EL (cell line): ENCODE measurements at places on chromosomes 3 and 15.

GRCh38 chr3:134236505-134237170 is 14.0 kb downstream of the RYK start:
- DNase-seq, result no peak

- DNase-seq, result no peak
These were observed 23.9 kb downstream of the EIF1B start for GRCh38 chr3:40333416-40333815.

- DNase-seq, result peak; percentile 26
These were observed 73.7 kb upstream of the SLCO2A1 start for GRCh38 chr3:134103470-134103869.

GRCh38 chr3:106256249-106256957 is 387.6 kb upstream of the CBLB start:
- no peak for DNase-seq

DNA sequence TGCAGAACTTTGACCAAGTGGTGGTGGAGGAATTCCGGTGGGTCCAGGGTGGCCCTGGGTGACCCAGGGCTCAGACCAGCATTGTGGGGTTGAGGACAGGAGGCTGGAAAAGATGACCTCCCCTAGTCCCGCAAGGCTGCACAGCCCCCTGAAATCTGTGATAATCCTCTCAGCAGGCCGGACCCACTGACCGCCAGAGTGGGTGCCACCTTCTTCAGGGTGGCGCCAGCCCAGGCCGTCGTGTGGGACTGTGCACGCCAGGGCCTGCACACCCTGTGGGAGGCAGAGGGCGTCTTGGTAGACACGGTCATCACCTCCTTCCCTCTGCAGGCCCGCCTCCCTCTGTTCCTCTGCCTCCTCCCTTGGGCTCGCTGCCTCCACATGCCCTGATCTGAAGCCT is 137.7 kb downstream of the TBC1D2B start:
- DNase-seq, result no peak

DNA sequence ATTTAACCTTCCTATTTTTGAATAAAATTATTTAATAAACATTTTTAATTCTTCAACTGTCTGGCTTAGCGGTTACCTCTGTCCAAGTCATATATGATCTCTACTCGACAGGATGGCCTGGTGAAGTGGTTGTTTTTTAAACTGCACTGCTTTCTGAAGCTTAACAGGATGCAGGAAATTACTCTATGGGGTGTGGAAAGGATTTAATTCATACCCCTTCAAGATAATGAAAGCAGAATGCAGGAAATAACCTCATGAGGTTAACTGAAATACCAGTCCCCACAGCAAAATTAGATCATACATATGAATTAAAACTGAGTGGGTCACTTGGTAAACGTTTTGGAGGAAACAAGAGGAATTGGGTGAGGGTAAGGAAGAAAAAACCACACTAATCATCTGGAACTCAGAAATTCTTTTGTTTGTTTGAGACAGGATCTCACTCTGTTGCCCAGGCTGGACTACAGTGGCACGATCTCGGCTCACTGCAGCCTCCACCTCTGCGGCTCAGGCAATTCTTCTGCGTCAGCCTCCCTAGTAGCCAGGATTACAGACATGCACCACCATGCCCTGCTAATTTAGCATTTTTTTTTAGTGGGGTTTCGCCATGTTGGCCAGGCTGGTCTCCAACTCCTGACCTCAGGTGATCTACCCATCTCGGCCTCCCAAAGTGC is 50.1 kb downstream of the LYSMD4 start:
- peak; percentile 55 for DNase-seq

DNA sequence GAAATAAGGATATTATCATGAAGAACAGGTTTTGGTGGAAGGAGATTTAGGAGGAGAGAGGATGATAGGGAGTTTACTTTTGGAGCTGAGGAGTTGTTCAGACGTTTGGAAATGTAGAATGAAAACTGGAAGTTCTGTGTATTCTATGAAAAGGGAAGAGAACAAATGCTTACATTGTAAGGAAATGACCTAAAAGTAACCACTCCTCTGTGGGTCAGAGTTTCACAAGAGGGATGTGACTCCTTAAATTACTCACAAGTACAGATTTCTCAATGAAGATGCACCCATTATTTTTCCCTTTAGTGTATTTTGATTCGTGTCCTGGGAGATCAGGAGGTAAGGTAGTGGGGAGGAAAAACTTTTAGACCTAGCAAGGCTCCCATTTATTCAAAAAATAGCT is 4.0 kb downstream of the RNF13 start:
- DNase-seq, result peak; percentile 59

DNA sequence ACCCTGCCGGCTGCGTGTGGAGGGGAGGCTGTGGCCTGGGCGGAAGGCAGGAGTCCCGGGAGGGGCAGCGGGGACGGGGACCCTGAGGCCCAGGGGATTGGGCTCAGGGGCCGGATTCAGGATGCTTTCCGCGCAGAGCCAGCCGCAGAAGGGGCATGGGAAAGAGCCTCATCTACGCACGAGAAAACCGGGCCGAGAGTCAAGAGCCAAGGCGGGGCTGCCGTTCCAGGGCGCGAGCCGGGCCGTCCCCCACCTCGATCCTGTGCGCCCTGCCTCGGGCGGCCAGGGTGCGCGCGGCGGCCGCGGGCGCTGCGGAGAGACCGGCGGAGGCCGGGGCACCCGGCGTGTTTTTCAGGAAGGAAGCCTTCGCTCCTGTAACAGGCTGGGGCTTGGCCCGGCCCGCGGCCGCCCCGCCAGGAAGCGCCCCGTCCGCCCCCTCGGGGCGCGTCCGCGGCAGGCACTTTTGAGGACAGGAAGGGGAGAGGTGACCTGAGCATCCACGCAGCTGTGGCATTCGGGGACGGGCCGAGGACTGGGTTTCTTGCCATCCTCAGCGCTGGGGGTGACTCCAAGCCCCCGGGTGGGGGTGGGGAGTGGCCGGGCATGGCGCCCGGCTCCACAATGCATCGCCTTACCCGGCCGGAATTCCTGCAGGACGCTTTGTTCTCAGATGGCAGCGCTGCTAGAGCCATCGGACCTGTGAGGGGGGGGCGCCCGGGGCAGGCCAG is 62.3 kb upstream of the GATA2 start:
- no peak for DNase-seq

- DNase-seq, result no peak
These were observed 777 bp downstream of the GPR160 start for GRCh38 chr3:170038434-170039110.

DNA sequence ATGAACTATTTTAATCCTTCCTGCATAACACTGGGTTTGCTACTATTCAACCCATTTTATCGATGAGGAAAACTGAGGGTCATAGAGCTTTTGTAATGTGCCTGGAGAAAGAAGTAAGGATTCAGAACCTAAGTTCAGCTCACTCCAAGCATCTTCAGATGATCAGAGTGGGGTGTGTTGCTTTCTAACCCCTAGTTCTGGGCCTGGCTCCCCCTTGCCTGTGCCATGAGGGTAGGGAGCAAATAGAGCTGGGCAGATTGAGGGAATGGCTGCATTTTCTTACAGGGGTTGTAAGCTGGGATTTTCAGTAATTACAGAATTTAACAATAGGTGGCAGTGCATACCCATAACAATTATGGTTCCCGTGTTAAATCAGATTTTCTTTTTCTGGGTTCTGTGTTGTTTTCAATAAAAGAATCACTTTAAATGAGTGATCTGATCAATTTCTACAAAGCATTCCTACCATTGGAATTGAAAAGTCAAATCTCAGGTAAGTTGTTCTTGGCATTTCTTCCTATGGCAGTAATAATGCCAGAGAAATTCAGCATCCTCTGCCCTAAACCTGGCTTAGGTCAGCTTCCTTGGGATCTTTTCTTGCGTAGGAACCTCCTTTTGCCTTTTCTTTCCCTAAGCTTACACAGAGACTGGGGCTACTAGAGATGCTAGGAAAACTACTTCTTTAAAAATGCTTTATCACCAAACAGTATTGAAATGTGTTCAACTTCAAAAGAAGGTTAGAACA is 103.8 kb upstream of the IL12A start:
- DNase-seq, result peak; percentile 63

- DNase-seq, result no peak
These were observed 551.7 kb upstream of the CFAP20DC start for GRCh38 chr3:59601486-59601885.

DNA sequence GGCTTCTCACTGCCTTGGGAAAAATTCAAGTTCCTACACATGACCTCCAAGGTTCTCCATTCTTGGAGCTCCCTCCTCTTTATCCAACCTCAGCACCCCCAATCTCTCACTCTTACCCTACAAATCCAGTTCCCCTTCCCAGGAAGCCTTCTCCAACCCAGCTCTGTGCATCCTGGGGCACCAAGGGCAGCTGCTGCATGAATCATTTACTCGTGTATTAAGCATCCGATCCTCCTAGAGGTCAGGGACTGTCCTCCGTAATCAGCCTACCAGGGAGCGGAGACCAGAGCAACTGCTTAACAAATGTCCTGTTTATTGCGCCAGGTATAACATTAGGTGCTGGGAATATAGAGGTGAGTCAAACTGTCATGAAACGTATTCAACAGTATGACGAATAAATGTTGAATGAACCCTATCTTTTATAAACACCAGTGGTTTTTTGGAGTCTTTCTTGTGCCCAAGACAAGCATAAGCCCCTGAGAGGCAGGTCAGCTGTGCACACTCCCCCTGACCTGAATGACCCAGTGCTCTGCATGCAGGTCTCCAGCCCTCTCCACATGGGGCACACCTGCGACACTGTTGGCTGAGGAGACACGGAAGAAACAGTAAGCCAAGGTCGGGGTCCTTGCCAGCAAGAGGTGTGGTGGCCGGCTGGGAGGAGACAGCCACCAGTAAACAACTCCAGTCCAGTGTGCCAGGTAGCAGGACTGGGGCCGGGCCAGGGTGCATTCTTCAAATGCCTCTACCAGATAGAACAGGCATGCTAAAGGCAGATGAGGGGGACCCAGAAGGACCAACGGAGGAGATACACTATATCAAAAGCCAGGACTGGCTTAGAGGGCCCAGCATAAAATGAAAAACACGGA is 27.6 kb downstream of the ANP32A start:
- DNase-seq, result no peak

- peak; percentile 36 for DNase-seq
These were observed 668 bp downstream of the MRAS start for GRCh38 chr3:138348754-138349739.

DNA sequence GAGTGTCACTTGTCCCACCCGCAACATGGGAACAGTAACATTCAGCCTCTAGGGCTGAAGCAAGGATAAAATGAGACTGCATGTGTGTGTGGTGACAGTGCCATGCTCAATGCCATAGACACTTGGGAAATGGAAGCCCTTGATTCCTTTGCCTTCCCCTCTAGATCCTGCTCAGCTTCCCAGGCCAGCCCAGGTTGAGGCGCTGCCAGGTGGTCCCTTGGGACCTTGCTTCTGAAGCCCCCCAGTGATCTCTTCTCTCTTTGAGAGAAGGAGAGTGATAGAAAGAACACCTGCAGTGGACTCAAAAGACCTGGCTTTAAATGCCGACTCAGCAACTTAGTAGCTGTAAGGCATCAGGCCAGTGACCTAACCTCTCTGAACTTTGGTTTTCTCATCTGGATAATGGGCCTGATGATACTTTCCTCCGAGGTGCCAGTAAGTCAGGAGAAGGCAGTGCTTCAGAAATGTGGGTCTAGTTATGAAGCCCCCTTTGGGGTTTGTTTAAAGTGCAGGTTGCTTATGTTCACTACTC is 144.5 kb downstream of the RPLP1 start:
- no peak for DNase-seq

GRCh38 chr3:117435506-117435905 is 725.9 kb downstream of the TUSC7 start:
- DNase-seq, result no peak

DNA sequence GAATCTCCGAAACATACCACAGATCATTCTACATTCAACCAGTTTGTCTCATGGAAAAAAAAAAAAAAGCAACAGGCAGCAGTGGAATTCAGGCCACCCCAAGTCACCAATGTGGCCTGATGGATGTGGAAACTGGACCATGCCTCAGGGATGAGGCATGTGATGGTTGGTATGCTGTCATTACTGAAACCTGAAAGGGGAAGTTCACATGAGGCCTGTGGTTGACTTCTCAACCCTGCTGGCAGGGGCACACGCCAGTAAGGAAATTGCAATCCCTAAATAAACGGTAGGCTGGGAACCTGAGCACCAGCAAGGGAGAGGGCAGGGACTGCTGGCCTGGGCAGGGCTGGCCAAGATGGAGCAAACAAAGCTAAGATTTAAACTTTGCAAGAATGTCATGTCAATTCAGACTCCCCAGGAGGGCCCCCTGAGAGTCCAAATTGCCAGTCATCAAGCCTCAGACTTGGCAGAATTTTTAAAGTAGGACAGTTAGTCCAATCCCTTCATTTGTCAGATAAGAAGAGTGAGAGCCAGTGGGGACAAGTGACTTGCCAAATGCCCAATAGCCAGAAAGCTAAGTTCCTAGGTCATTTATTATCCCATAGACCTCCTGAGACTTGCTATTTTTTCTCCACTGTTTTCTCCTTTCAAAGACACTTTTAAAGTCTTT is 310.4 kb downstream of the ERC2 start:
- DNase-seq, result peak; percentile 78

- DNase-seq, result no peak
These were observed 42.1 kb downstream of the PRTG start for GRCh38 chr15:55700876-55701275.

DNA sequence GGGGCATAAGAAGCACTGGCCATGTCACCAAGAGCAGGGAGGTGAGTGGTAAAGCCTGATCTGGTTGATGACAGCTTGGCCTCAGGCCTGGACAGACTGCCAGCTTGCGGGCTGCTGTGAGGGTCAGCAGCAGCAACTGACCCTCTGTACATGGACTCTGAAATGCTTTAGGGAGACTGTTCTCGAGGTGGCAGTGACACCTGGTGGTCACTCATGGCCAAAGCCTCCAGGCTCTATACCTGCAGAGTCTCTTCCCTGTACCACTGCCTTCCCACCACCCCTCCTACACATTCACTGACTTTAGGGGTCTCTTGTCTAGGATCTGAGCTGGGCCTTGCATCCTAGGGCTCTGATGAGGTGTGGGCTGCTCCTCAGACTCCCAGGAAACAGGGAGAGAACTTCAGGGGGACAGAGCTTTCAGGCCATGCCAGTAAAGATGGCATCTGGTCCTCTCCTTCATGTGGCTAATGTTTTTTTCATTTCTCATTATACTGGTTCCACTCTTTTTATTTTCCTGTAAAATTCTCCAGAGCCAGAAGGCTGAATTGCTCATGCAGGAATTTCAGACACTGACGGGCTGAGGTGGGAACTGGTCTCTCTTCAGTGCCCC is 17.2 kb upstream of the TIMP4 start:
- peak; percentile 51 for DNase-seq

- DNase-seq, result no peak
These were observed 174.5 kb downstream of the CACNA1D start for GRCh38 chr3:53668872-53669271.

GRCh38 chr3:178672275-178672674 is 136.0 kb downstream of the KCNMB2 start:
- no peak for DNase-seq

DNA sequence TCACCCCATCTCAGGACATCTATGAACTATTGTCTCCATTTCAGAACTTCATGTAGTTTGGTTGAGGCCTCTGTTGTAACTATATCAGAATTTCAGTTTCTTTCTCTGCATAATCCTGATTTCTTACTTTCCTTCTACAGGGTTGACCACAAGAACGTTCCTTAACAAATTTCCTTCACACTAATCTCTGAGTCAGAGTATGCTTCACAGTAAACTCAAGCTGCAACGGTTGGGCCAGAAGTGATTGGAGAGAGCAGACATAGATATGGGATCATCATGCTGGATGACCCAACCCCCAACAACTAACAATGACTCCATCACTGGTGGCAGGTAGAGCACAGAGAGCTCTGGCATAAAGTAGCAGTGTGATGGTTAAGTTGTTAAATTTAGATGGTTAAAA is 128.8 kb upstream of the OSTN start:
- peak; percentile 89 for DNase-seq
